ENCODE measurements at places on chromosomes 3 and 15.
A peak's percentile ranks its signal among the peaks of the same experiment; 100 is the strongest.

DNA sequence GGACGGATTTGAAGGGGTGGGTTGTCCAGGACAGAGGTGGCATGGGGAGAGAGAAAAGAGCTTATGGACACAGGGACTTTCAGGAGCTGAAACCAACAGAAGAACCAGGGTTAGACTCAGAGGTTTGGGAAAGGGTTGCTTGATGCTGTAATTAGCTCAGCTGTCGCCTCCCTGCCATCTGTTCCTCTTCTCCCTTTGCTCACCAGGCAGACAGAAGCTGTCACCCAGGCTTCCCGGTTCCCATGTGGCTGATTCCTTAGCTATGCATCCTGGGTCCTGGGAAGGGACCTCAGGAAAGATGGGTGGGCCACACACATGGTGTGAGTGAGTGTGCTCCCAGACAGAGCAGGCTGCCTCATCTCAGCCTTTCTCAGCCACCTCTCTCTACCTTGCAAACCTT is 14.1 kb downstream of the PTPN23 start:
- DNase-seq = no peak

DNA sequence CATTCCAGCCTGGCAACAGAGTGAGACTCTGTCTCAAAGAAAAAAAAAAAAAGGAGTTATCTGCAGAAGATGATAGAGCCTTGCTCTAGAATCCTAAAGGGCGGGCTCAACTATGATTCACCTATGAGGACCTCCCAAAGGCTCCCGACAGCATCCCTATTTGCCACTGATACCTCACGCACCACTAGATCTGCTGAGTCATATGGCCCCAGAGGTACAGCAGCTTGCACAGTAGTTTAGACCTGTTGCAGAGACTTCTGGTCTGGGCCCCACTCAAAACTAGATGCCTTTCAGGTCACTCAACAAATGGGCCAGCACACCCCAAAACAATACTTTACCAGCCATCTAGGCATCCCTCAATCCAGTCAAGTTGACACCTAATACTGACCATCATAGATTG is 38.1 kb upstream of the PTX3 start:
- no peak for DNase-seq

DNA sequence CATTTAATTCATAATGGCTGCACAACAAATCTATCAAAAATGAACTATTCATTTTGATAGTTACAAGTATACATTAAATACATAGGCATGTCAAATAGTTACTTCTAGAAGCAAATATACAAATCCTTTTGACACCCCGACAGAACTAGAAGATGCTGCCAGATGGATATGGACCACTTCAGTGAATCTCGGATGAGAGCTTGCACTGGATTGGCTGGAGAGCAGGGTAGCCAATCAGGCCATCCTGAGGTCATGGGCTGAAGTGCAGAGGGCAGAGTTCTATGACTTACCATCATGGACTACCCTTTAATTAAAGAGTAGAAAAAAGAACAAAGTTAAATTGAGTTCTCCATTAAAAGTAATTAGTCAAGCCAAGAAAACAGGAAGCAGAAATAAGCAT is 8.3 kb downstream of the CCNL1 start:
- no peak for DNase-seq

- peak; percentile 1 for DNase-seq
These were observed 613.4 kb downstream of the MCTP2 start for GRCh38 chr15:94844538-94845389.

GRCh38 chr15:63065262-63066221 is 23.0 kb downstream of the TPM1 start:
- DNase-seq = no peak

- DNase-seq = no peak
These were observed 86.8 kb downstream of the SAMMSON start for GRCh38 chr3:70086336-70086735.

DNA sequence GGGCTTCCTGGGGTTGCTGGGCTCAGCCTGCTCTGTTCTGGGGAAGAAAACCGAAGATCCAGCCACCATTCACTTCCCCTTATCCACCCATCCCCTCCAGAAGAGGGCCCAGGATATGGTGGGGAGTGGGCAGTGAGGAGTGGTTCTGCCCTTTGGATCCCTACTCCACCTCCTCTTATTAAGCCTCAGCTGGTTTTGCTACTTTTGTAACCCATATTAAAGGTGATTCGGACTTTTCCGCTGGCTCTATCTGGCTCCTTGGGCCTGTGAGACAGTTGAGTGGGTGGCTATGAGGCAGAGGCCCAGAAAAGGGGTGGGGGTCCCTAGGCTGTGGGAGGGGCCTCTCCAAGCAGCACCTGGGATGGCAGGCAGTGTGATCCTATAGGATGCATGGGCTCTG is 33.8 kb downstream of the NBEAL2 start:
- no peak for DNase-seq

- DNase-seq = no peak
These were observed 5.8 kb upstream of the TGFBR2 start for GRCh38 chr3:30600572-30600971.

DNA sequence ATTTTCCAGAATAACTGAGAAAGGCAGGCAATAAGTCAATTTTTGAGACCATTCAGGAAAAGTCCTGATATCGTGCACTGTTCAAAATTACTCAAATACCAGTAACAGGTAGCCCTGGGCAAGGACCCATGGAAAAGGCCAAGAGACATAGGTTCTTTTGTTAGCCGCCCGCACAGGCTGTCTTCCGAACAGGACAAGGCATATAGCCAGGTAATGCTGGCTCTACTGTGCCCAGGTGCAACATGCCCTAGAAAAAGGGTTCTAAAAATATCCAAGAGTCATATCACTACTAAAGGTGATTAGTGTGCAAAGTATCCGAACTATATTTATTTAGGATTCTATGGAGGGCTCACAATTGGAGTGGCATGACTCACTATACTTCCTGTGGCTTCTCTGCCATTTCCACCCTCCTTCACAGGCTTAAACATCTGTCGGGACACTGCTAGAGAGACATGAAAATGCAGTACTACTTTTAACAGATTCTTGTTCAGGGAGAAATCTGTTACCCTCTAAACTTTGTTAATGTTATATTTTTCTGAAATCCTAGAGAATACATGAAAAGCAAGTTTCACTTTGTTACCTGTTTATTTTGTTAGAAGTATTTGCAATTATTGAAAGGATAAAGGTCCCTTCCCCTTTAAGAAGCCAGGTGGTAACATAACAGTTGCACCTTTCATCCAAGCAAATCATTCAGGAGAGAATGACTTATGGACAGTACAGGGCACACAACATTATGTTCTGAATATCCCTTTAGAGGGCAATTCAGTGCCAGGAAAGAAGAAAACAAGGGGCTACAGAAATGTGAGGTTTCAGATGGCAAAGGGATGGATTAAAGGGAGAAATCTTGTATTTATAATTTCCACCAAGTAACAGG is 293.3 kb upstream of the THBS1 start:
- no peak for DNase-seq

All from activated T-cell treated with anti-CD3 and anti-CD28 coated beads for 48 hours (primary cell).